ENCODE measurements at places on chromosomes 1 and 21.

GRCh38 chr1:43621386-43621785 lies 28.6 kb upstream of the KDM4A start:
- H3K4me1 ChIP-seq, result no peaks in the 10 kb centered on the region
- H3K4me3 ChIP-seq, result no peak overlapping the region
- H3K36me3 ChIP-seq, result peaks cover 62% of the 10 kb centered on the region
- no peaks in the 10 kb centered on the region for H3K27me3 ChIP-seq
- H3K27ac ChIP-seq, result no peak overlapping the region

DNA sequence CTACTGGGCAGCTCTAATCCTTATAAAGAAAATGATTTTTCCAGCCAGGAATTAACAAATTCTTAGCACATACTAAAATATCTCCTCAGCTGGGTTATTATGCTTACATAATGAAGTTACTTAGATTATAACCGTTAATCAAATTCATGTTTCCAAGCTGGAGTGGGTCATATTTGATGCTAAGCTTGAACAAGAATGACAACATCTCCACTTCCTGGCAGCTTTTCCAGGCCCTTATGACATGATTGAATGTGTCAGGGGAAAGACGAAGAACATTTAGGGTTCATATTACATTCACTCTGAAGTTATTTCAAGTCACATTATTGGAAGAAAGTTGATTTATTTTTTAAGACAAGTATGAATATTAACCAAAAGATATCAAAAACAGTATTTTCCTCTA lies 333.7 kb downstream of the PCP4 start:
- H3K27ac ChIP-seq, result no peak overlapping the region
- peaks cover 2% of the 10 kb centered on the region for H3K4me1 ChIP-seq
- H3K27me3 ChIP-seq, result no peaks in the 10 kb centered on the region
- no peak for DNase-seq
- H3K4me3 ChIP-seq, result no peak overlapping the region
- no peaks in the 10 kb centered on the region for H3K36me3 ChIP-seq

GRCh38 chr1:19311931-19312781 lies at the start of the genes AKR7A2 and SLC66A1:
Gene AKR7A2 (minus strand): TSS chr1:19312144. CDS start chr1:19312124, 20 bp downstream.
Gene SLC66A1 (plus strand): TSS chr1:19312326. CDS start chr1:19317678, 5,352 bp downstream.
- DNase-seq, result peak; percentile 93
- peaks cover 6% of the 10 kb centered on the region for H3K4me1 ChIP-seq
- H3K4me3 ChIP-seq, result peak within 1 kb of the TSS; percentile 98
- peaks cover 20% of the 10 kb centered on the region for H3K36me3 ChIP-seq
- peak within 1 kb of the TSS; percentile 23 for H3K27ac ChIP-seq

GRCh38 chr1:12709091-12709491 lies 6.8 kb upstream of the AADACL3 start:
- no peak overlapping the region for H3K27ac ChIP-seq
- H3K36me3 ChIP-seq, result no peaks in the 10 kb centered on the region
- H3K27me3 ChIP-seq, result peaks cover 4% of the 10 kb centered on the region
- DNase-seq, result no peak
- H3K4me3 ChIP-seq, result no peak overlapping the region

GRCh38 chr1:112712191-112712590 lies 2.9 kb downstream of the PPM1J start:
- DNase-seq, result no peak
- no peaks in the 10 kb centered on the region for H3K36me3 ChIP-seq
- H3K4me3 ChIP-seq, result no peak overlapping the region
- H3K4me1 ChIP-seq, result peaks cover 15% of the 10 kb centered on the region
- no peak overlapping the region for H3K27ac ChIP-seq
- H3K27me3 ChIP-seq, result peaks cover 25% of the 10 kb centered on the region
